HL-60 (cell line): ENCODE measurements at places on chromosomes 3 and 15.

DNA sequence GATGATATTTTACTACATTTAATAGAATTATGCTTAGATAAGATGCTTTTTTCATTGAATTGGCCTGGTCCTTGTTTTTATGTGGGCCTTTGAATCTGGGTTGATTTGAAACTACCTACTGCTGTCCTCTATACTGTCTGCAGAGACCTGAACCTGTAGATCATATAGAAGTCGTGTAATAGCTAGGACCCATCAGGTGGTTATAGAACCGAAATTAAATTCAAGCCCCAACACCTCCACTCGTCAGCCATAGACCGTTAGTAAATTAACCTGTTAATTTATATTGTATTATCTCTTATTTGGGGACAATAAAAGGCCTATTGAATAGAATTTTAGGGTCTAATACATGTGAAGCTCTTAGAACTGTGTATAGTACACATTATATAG lies 108.4 kb downstream of the MBNL1 start:
- no peak for DNase-seq

GRCh38 chr15:77436822-77437221 lies 16.1 kb downstream of the HMG20A start:
- DNase-seq: no peak

DNA sequence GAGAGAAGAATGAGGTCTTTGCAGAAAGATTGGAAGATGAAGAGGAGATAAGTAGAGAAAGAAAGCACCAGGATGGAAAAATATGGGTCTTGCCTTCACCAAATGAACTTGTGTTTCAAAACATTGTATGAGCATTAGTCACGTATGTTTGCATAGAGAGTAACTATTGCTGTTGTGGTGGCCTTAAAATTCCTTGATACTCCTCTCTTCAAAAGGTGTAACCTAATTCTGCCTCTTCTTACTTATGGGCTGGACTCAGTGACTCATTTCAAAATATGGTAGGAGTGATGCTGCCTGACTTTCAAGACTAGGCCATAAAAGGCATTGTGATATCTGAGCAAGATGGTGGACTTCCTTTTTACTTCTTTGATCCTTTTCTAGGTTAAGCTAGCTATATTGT lies 228.7 kb upstream of the ZNF385D start:
- DNase-seq: no peak

- no peak for DNase-seq
Observed at GRCh38 chr15:38846346-38846745, 281.7 kb upstream of the RASGRP1 start.

- DNase-seq: peak; percentile 63
Observed at GRCh38 chr3:10185804-10186762, 21.4 kb downstream of the IRAK2 start.

DNA sequence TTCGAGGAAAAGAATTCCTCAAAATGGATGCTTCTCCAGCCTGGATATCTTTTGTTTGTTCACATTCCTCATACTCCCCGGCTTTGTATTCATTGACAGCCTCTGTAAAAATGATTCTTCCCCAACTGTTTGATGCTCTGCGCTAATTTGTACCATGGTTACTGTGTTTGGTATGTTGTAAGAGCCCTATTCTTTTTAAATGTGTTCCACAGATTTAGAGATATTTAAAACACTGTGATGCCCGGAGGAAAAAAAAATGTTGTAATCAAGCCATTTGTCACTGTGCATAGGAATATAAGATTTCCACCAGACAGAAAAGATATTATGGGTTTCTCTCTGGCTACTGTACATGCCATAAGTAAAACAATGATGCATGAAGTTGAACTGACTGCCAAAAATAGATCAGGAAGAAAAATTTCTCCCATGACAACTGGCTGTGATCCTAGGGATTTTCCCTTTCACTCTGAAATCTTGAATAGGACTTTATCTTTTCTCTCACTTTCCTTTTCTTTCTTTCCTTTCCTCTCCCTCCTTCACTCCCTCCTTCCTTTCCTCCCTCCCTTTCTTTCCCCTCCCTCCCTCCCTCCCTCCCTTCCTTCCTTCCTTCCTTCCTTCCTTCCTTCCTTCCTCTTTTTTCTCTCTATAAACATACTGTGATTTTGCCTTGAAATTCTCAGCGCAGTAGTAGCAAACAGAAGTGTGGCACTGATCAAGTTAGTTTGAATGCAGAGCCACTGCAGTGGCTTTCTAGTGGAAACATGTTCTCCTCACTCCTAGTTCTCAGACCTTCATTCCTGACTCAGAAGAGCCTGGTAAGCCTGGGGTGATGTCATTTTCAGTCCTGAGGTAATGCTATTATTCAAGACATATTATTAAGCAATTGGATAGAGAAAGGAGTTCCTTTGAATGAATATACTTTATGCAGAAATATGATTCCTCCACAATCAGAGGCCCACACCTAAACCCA lies 254.9 kb upstream of the TBL1XR1 start:
- no peak for DNase-seq

DNA sequence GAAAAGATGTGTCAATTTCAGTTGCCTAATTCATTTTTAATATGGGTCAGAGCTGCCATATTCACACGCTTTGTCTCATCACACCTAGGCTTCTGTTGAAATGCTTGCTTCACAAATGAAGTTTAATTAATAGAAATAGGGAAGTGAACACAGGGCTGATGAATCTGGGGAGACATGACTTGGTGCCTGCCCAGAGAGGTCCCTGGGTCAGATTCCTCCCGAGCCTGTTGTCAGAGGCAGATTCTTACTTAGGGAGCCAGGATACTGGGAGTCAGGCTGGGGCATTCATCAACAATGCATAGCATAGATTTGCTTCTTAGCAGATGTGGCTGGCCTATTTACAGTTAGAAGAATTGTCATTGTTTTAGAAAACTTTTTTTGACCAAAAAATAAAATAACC lies 90.6 kb downstream of the CACNA1D start:
- DNase-seq: no peak

- DNase-seq: no peak
Observed at GRCh38 chr15:31207246-31207645, 105.7 kb upstream of the TRPM1 start.

DNA sequence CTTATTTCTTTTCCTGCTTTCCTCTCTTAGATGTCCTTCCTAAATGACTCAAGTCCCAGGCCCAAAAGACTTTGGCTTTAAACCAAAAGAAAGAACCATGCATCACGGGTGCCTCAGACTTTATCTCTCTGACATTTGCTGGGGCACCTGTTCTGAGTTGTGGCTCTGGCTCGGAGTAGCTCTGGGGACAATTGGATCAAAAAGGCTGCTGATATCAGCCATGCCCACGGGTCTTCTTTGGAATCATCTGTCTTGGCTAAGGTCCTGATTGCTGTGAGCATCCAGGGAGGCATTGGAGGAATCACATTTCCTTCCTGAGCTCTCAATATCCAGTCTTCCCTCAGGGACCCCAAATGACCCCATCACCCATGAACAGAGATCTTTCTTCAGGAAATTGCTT lies 59.9 kb downstream of the CLSTN2 start:
- DNase-seq: no peak

GRCh38 chr3:18149386-18149785 lies 275.8 kb downstream of the SATB1 start:
- DNase-seq: no peak

DNA sequence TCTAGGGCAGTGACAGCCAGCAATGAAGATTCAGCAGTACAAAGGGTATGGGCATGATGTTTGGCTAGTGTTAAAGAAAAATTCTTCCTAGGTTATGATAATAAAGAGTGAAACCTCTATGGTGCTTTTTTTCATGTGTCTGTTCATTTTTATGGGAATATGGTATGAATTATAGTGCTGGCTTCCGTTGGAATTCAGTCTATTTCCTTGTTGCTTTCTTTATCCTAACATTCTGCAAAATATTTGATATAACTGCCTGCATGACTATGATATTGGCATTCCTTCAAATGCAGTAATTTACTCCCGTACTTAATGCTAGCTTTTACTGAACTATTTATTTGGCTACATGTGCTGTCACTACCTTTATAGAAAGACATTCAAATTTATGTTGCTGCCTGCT lies 57.6 kb upstream of the ATP11B start:
- no peak for DNase-seq

GRCh38 chr3:112514527-112515128 lies 15.4 kb upstream of the BTLA start:
- no peak for DNase-seq

DNA sequence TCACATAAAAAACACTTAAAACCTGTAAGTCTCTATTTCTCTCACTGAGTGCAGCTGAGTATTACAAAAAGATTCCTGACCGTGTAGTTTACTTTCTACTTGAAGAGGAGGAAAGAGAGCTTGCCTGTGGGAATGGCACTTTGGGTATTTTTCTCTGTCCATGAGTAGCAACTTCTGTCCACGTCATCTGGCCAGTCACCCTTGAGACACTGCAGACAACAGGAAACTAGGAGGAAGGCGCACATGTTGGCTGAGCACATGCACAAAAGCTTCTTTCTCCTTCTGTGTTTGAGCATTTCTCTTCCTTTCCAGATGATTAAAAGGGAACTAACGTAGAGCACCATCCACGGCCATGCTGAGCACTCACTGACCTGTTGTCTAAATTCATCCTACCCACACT lies 19.7 kb downstream of the STARD5 start:
- DNase-seq: peak; percentile 54

DNA sequence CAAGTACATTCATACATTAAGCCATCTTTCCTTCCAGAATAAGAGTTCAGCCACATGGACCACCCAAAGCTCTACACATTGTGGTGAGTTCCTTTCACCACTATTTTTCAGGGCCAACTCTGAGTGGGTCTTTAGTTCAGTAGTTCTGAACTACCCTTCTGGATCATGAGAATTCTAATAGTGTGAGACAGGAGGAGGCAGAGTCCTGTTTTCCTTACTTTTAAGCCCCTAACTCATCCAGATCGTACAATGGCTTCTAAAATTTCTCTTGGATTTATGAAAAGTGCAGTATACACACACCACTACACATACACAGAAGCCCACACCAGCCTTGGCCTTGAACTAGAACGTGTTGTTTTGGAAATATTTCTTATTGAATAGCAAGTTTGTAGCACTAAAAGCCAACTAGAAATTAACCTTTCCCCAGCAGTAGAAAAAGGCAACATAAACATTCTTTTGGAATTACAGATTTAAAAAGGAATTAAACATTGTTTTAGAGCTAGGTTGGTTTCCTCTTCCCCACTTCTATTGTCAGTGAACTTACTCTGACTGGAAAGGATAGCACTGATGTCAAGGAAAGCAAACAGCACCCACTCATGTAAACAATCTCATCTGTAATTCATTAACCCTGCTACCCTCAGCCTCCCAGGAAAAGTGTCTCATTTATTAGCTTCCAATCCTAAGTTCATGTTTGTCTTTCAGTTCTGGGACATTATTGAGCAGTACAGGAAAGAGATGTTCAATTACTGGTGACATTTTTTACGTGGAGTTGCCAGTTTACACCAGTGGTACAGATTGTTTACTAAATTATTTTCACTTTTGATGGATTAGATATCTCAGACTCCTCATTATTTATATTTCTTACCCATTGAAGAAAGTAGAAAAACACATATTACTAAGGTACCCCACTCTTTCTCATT lies 95.7 kb upstream of the AGTR1 start:
- DNase-seq: no peak

- no peak for DNase-seq
Observed at GRCh38 chr3:141401095-141401494, 32.8 kb downstream of the ZBTB38 start.

GRCh38 chr15:75666823-75667501 lies 19.2 kb downstream of the SNX33 start:
- no peak for DNase-seq

- DNase-seq: no peak
Observed at GRCh38 chr3:31917303-31918005, 63.6 kb downstream of the OSBPL10 start.

- no peak for DNase-seq
Observed at GRCh38 chr3:163832547-163832946, 1245.7 kb downstream of the SI start.

GRCh38 chr15:65310431-65311137 lies 6.1 kb downstream of the RNU5B-1 start:
- peak; percentile 73 for DNase-seq

GRCh38 chr3:50212502-50212901 lies 7.4 kb downstream of the SLC38A3 start:
- DNase-seq: no peak

- no peak for DNase-seq
Observed at GRCh38 chr15:99467853-99468464, 97.8 kb upstream of the MEF2A start.

DNA sequence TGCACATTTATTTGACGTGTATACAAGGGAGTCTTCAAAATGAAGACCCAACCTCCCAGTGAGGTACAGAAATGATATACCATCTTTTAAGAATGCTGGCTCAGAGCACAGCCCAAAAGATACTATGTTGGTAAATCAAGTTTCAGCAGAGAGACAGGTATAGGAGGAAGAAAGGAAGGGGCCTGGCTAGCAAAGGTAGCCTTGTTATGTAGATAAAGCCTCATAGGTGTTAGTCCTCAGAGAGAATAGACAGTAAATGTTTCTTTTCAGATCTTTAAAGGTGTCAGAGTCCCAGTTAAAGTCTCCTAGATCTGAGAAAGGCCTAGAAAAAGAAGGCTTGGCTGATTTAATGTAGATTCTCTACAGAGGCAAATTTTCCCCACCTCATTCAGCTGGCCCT lies 213.8 kb downstream of the SI start:
- no peak for DNase-seq

- DNase-seq: no peak
Observed at GRCh38 chr3:140708815-140709214, 31.0 kb downstream of the TRIM42 start.

DNA sequence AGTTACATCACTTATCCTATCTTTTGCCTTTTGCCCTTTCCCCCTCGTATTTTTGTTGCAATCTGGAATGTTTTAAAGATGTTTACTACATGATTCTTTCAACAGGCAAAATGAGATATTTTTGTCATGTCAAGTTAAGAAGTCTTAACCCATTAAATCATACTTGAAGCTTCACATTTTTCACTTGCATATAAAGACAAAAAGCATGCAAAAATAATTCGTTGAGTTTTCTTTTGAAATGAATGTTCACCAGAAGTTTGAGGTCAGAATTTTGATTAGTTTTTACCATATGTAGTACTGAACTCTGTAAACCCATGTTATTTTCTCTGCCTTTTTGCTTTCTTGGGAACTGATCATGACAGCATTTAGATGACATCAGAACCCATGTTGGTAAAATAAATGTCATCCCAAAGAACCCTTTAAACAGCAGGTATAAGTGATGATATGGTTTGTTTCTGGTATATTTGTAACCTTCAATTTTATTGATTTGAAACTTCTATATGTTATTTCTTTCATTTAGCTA lies 188.5 kb downstream of the GHSR start:
- DNase-seq: no peak

GRCh38 chr3:175726228-175726627 lies 867.1 kb downstream of the NAALADL2 start:
- no peak for DNase-seq

- DNase-seq: no peak
Observed at GRCh38 chr3:155302891-155303290, 9.4 kb upstream of the STRIT1 start.

DNA sequence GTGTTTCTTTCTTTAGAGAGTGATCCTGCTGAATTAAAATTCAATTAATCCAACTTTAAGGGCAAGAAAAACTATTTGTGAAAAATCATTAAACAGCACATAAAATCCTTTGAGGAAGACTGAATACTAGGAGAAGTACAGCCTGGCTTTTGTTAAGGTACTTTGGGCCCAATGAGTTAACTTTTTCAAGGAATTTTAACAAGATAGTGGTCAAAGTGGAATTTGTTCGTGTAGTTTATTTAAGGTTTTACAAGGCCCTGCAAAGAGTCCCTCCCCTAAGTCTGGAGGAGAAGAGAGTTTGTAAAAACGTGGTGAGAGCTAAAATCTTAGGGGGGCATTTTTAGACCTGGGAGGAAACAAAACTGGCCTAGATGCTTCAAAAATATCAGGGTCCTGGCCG lies 26.0 kb upstream of the TRIM71 start:
- DNase-seq: no peak

GRCh38 chr3:193620650-193621049 lies 27.6 kb downstream of the OPA1 start:
- DNase-seq: no peak
